Hepatic stellate cell (primary cell): ENCODE measurements at places on chromosomes 1 and 21.
A peak's percentile ranks its signal among the peaks of the same experiment; 100 is the strongest.

DNA sequence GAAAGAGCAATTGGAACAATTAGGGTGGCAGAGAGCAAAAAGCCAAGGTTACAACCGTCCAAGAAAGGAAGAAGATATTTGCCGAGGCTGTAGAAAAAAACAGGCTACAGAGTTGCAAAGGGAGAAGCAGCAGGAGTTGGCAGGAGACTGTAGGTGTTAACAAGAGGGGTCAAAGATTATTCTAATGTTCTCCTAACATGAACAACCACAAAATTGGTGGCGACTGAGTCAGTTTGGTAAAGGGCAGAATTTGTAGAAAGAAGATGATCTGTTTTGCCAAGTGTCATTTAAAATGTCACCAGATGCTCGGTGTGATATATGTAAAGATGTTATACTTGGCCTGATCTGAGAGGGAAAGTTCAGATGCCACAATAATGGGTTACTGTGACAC is 401 bp upstream of the PRUNE1 start:
- DNase-seq, result no peak

DNA sequence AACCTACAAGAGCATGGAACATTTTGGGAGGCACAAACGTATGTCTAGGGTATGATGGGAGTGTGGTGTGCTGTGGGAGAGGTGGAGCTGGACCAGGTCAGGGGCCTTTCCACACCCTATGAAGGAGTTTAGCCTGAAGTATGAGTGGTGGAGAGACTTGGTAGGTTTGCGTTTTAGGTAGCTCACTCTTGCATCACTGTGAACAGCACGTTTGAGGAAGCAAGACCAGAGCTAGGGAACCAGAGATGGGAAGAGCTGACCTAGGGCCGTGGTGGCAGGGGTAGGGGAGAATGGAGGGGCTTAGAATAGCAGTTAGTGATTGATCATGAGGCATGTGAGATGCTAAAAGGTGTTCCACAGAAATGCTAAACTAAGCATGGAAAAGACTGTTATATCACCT is 25.1 kb upstream of the ZFP69B start:
- DNase-seq, result no peak

DNA sequence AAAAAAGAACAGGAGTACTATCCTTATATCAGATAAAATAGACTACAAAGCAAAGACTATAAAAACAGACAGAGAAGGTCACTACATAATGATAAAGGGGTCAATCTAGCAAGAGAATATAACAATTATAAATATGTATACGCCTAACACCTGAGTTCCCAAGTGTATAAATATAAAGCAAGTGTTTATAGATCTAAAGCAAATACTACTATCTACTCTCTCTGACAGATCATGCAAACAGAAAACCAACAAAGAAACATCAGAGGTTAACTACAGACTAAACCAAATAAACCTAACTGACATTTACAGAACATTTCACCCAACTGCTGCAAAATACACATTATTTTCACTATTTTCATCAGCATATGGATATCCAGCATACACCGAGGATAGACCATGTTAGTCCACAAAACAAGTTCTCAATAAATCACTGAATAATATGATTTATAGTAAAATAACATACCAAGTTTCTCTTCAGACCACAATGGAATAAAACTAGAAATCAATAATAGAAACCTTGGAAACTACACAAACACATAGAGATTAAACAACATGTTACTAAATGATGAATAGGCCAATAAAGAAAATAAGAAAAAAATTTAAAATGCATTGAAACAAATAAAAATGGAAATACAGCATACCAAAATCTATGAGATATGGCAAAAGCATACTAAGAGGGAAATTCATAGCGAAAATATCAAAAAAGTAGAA is 22.7 kb downstream of the UCHL5 start:
- no peak for DNase-seq

DNA sequence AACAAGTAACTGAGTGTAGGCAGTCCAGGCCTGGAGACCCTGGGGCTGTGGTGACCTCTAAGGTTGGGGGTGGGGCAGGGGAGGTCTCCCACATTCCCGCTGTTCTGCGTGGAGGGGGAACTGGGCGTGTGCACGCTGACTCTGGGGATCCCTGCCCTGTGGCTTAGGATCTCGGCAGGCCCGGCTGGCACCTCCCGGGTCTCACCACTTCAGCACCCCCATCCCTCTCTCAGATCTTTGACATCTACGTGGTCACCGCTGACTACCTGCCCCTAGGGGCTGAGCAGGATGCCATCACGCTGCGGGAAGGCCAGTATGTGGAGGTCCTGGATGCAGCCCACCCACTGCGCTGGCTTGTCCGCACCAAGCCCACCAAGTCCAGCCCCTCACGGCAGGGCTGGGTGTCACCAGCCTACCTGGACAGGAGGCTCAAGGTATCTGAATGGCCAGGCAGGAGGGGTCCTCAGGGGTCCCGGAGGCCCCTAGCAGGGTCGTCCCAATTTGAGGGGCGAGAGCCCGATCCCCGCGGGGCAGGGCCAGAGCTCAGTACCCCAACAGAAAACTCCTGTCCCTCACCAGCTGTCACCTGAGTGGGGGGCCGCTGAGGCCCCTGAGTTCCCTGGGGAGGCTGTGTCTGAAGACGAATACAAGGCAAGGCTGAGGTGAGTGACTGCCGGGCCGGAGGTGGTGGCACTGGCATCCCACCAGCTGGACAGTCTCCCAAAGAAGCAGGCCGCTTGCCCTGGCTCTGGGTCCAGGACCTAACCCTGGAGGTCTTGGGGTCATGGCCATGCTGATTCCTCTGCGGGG is 68.7 kb downstream of the TRIM11 start:
- no peak for DNase-seq

DNA sequence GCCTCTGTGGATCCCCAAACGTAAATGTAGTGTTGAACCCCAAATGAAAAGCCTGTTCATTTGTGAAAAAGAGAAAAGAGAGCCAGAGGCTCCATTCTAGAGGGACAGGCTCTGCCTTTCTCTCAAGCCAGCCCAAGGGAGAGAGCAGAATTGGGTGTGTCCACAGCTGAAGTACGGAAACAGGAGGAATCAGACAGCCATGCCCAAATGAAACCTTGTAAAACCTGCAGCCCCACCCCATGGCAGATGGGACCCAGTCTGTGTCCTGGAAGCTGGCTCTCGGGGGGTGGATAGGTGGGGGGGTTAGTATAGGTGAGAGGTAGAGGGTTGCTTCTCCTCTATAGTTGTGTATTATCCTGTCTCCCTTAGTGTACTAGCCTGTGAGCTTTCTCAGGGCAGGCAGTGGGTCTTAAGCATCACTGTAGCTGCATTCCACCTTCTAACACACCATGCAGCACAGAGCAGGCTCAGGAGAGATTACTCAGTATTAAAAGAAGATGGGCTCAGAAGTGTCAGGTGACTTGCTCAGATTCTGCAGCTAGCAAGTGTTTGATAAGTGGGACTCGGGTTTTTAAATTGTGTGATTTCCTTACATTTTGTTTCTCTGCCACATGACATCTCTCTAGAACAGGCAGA is 67.4 kb upstream of the SIPA1L2 start:
- no peak for DNase-seq

- no peak for DNase-seq
Observed at GRCh38 chr1:237953238-237953637, 62.5 kb upstream of the ZP4 start.

DNA sequence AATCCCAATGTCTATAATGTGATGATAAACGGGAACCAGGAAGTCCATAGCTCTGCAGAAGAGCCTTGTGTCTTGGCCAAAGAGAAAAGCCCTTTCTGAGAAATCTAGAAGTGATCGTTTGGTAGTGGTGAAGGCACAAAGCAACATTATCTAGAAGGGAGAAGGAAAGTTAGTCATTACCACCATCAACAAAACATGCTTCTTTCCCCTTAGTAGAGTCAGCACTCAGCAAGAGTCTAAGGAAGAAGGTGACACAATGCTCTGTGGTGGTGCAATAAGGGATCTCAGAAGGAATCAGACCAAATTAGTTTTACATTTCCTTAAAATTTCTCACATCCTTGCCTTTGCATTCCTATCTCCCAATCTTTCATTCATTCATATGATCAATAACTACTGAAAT is 134.4 kb upstream of the PRDX6 start:
- no peak for DNase-seq

DNA sequence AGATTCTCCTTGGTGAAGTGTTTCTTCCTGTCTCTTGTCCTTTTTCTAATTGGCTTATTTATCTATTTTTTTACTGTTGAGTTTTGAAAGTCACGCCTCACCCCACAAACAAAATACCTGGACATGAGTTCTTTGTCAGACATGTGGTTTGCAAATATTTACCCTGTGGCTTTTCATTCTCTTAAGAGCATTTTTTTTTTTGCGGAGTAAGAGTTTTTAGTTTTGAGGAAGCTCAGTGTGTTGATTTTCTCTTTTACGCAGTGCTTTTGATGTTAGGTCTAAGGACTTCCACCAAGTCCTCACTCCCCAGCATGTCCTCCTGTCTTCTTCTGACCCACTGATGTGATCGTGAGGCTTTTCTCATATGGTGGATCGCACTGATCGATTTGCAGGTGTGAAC is 7.6 kb downstream of the DFFB start:
- no peak for DNase-seq

DNA sequence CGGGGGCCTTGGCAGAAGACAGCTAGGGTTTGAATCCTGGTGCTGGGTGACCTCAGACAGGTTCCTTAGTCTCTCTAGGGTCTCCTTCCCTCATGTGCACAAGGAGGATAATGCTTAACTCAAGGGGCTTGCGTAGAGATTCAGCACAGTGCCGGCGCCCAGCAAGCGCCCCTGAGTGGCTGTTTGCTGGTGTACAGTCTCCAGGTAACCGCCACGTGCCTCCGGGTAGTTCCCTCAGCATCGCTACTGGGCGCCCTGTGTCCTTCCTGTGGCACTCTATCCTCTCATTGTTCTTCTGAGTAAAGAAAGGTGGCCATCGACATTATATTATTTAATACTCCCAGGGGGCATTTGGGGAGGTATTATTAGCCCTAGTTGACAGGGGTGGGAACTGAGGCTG is 80.9 kb downstream of the NENF start:
- no peak for DNase-seq

GRCh38 chr1:68141071-68142021 is 90.9 kb upstream of the DIRAS3 start:
- no peak for DNase-seq

DNA sequence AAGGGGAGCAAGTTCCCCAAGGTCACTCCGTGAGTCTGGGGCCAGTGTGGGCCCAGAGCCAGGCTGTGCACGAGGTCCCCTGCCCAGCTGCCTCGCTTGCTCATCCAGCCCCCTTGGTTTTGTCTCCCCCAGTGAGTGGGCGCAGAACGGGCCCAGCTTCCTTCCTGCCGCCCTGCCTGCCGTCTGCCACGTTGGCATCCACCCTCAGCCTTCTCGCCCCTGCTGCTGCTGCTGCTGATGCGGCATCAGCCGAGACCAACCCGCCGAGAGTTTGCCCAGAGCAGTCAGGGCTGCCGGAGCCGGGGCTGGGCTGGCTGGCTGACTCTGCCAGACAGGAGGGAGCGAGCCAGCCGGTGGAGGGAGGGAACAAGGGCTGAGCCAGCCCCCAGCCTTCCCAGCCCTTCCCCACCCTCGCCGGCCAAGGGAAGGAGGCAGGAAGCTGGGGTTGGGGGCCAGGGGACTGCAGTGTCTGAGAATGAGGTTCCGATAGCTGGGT is 31.4 kb upstream of the WASF2 start:
- DNase-seq, result no peak

- no peak for DNase-seq
Observed at GRCh38 chr1:11571906-11572616, 82.2 kb downstream of the FBXO2 start.

- peak; percentile 98 for DNase-seq
Observed at GRCh38 chr1:244652623-244653438, at the start of gene DESI2. Gene DESI2, plus strand, starts transcription at chr1:244653126. Its CDS starts 188 bp downstream, at chr1:244653314.

DNA sequence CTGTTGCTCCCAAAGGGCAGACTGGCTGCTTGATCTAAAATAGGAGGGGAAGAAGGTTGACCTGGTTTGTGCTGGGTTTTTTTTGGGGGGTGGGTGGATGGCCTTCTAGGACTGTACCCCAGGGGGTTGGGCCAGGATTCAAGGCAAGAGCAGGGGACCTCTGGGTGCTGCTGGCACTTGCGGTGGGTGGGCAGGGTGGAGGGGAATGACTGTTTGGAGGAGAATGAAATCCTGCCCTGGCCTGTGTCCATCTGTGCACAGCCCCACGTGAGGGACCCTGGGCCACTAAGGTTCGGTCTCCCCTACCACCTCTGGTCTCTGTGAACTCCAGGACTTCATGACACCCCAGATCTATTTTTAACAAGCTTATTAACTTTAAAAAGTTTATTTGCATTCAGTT is 414.2 kb downstream of the PTPRU start:
- no peak for DNase-seq

- DNase-seq, result no peak
Observed at GRCh38 chr1:231748760-231749415, 122.3 kb downstream of the DISC1 start.

DNA sequence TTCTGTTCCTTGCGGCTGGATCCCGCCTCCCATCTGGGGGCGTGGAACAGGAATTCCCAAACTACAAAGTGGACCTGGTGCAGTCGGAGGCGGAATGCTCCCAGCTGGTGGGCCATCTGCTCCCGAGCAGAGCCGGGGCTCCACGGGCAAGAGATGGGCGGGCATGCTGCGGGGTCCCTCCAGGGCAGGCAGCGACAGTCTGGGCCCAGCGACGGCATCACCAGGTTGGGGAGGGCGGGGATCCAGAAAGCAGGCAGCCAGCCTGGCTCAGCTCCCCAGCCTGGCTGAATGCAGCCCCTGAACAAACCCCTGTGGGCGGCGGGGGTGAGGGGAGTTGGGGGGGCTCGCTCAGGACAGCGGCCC is 3.6 kb downstream of the MEGF6 start:
- DNase-seq, result no peak

- DNase-seq, result no peak
Observed at GRCh38 chr1:194624833-194625232, 1438.4 kb upstream of the B3GALT2 start.

DNA sequence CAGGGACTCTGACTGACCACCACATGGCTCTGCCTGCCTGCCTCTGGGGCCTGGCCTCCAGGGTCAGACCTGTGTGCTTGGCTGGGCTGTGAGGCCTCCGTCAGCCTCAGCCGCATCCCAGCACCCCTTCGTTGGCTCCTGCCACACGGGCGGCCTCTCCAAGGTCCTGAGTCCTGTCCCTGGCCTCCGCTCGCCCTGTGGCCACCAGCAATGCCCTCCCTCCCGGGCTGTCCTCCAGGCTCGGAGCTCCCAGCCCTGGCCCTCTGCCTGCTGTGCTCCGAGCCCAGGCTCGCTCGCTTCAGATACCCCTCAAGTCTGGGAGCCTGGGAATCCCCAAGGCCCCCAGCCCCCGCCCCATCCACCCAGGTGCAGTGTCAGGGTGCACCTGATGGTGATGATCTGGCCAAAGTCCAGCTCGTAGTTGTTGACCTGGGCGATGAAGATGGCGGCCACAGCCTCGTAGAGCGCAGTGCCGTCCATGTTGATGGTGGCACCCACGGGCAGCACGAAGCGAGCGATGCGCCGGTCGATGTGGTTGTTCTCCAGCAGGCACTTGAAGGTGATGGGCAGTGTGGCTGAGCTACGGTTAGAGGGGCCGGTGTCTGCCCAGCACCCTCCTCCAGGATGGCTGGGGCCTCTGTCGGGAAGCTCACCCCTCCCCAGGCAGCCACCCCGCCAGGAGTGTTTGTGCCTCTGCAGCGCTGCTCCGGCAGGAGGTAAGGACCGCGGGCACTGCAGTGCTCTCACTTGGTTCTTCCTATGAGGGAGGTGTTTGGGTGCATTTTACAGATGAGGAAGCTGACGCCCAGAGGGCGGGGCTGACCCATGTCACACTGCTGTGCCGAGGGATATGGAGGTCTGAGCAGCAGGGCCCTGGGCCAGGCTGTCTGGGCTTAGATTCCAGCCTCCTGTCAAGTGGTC is 28.5 kb downstream of the PODN start:
- no peak for DNase-seq
